ENCODE measurements at places on chromosomes 13 and 19. TPM values are rescaled to one million over a fixed set of nuclear protein-coding genes. Genes with fewer than 3 reads are reported as not detected.

The ZNF229 gene
- 4.6 TPM for total RNA-seq

DNA sequence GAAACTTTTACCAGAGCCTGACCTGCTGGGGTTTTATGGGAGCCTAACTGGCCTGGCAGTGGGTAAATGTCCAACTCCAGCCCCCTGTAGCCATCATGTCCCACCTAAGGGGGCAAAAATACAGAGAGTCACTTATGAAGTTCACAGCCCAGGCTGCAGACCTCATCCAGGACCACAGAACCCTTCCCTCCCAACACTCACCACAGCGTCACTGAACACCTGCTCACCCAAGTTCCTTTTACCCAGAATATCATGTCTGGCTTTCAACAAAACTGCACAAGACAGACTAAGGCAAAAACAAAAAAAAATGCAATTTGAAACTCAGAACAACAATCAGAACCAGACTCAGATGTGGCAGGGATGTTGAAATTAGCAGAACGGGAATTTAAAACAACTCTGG lies 6.4 kb downstream of the CEACAM3 start:
- no peaks in the 10 kb centered on the region for H3K27me3 ChIP-seq
- no peak overlapping the region for H3K4me3 ChIP-seq
- no peaks in the 10 kb centered on the region for H3K36me3 ChIP-seq
- H3K4me1 ChIP-seq, result no peaks in the 10 kb centered on the region

The HSH2D gene
- total RNA-seq, result 2.9 TPM

The ZNF317 gene
- 9.9 TPM for total RNA-seq

GRCh38 chr19:36331353-36332228 lies 47.4 kb downstream of the ZFP14 start:
- H3K4me1 ChIP-seq, result no peaks in the 10 kb centered on the region
- no peaks in the 10 kb centered on the region for H3K27me3 ChIP-seq
- DNase-seq, result peak; percentile 90
- H3K27ac ChIP-seq, result peak overlapping the region; percentile 56

The TNFRSF19 gene
- 1.5 TPM for total RNA-seq

- H3K36me3 ChIP-seq, result no peaks in the 10 kb centered on the region
- no peaks in the 10 kb centered on the region for H3K4me1 ChIP-seq
- no peak overlapping the region for H3K4me3 ChIP-seq
- H3K27me3 ChIP-seq, result no peaks in the 10 kb centered on the region
- DNase-seq, result no peak
Measured at GRCh38 chr19:51743405-51743804, 8.3 kb downstream of the FPR1 start.

GRCh38 chr13:33349986-33350826 lies 64.7 kb upstream of the STARD13 start:
- no peaks in the 10 kb centered on the region for H3K36me3 ChIP-seq
- H3K4me1 ChIP-seq, result no peaks in the 10 kb centered on the region
- no peaks in the 10 kb centered on the region for H3K27me3 ChIP-seq
- peak overlapping the region; percentile 63 for H3K27ac ChIP-seq
- DNase-seq, result peak; percentile 43

The RFPL4AL1 gene
- 0.33 TPM for total RNA-seq

DNA sequence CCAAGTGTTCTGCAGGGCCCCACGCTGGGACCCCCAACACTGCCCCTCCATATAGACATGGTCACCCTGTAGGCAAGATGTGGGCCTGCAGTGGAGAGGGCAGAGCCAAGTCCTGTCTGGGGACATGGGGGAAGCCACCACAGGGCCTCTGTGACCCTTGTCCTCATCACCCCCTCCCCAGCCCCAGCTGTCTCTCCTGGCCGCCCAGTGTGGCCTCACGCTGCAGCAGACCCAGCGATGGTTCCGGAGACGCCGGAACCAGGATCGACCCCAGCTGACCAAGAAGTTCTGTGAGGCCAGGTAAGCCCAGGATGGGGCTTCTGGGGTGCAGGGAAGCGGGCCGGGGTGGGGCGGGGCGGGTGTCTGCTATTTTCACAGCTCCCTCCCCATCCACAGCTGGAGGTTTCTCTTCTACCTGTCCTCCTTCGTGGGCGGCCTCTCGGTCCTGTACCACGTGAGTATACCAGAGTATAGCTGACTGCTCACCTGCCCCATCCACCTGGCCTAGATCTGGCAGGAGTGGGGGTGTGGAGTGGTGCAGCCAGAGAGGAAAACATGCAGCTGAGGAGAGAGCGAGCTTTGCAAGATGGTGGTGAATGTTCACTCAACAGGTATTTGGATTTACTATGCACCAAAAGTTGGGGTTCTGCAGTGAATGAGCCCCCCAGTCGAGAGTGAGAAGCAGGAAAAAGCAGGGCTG lies 46.4 kb downstream of the CERS4 start:
- H3K27me3 ChIP-seq, result no peaks in the 10 kb centered on the region
- peaks cover 2% of the 10 kb centered on the region for H3K4me1 ChIP-seq
- H3K4me3 ChIP-seq, result no peak overlapping the region
- H3K36me3 ChIP-seq, result peaks cover 2% of the 10 kb centered on the region

DNA sequence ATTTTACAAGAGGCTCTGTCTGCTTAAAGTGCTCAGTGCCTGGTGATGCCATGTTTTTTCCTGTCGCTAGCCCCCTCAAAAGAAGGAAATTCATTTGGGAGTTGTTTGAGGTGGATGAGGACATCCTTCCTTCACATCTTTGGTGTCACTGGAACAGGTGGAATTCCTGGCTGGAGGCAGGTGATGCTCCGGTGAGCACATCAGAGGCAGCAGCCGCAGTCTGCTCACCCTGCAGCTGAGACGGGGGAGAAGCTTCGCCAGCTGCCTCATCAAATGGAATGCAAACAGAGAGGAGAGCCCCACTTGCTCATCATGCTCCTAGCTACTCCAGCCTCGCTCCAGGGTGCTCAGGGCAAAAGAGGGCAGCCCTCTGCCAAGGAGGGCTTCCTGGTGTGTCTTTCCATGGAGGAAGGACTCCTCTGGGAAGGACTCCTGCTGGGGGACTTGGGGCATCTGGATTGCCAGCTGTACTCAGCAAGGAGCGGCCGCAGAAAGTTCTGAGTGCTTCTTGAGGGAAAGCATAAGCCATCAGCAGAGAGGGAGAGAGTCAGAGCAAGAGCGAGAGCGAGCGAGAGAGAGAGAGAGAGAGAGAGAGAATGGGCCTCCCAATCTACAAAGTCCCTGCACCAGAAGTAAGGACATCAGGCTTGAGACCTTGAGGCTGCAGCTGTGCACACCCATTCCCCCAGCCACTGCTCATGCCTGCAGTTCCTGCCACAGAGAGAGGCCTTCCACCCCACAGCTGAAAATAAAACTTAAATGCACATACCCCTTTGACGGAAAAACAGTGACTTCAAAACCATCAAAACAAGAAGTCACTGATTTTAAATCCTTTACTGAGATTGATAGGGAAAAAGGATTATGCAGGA lies 74.3 kb upstream of the UBL3 start:
- H3K4me1 ChIP-seq, result peaks cover 53% of the 10 kb centered on the region
- no peaks in the 10 kb centered on the region for H3K27me3 ChIP-seq
- H3K36me3 ChIP-seq, result no peaks in the 10 kb centered on the region
- no peak for DNase-seq
- peak overlapping the region; percentile 97 for H3K27ac ChIP-seq
- no peak overlapping the region for H3K4me3 ChIP-seq

DNA sequence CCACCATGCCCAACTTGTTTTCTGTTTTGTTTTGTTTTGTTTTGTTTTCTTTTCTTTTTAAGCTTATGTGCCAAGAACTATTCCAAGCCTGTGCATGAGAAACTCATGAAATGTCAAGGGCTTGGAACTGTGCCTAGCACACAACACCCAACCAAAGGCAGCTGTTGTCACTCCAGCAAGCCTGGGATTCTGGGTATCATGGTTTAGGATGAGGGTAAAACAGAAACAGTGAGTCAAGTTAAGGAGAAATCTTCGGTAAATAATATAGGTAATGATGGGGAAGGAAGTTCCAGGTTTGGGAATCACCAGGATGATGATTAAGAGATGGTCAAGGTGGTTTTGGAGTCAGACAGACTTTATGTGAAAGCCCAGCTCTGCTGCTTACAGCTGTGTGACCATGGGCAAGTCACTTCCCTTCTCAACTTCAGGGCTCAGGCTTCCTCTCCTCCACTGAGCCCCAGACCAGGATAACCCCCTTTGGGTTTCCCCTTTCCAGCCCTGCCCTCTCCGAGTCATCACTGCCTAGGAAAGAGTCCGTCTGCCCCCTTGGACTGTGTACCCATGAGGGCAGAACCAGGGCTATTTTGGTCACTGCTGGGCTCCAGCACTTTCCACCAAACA lies 5.0 kb downstream of the PVR start:
- peak overlapping the region; percentile 75 for H3K27ac ChIP-seq
- H3K4me1 ChIP-seq, result peaks cover 34% of the 10 kb centered on the region
- no peak for DNase-seq
- H3K4me3 ChIP-seq, result no peak overlapping the region
- peaks cover 41% of the 10 kb centered on the region for H3K36me3 ChIP-seq

GRCh38 chr19:15911599-15912235 lies 13.8 kb upstream of the CYP4F2 start:
- H3K27me3 ChIP-seq, result no peaks in the 10 kb centered on the region
- no peaks in the 10 kb centered on the region for H3K4me1 ChIP-seq
- no peak overlapping the region for H3K27ac ChIP-seq
- H3K36me3 ChIP-seq, result peaks cover 17% of the 10 kb centered on the region

DNA sequence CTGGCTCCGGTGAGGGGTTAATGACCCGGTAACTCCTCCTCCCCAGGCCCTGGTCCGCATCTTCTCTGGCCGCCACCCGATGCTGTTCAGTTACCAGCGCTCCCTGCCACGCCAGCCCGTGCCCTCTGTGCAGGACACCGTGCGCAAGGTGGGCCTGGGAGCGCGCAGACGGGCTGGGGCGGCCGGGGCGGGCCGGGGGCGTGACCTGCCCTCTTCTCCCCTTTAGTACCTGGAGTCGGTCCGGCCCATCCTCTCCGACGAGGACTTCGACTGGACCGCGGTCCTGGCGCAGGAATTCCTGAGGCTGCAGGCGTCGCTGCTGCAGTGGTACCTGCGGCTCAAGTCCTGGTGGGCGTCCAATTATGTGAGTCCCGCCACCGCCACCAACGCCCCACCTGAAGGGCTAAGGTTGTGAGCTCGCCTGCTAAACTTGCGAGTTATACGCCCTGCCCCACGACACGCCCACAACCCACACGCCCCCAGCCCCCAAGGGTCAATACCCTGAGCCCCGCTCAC lies 10.4 kb downstream of the CPT1C start:
- H3K36me3 ChIP-seq, result no peaks in the 10 kb centered on the region
- no peak overlapping the region for H3K27ac ChIP-seq
- DNase-seq, result no peak
- no peaks in the 10 kb centered on the region for H3K27me3 ChIP-seq
- H3K4me3 ChIP-seq, result no peak overlapping the region
- no peaks in the 10 kb centered on the region for H3K4me1 ChIP-seq

DNA sequence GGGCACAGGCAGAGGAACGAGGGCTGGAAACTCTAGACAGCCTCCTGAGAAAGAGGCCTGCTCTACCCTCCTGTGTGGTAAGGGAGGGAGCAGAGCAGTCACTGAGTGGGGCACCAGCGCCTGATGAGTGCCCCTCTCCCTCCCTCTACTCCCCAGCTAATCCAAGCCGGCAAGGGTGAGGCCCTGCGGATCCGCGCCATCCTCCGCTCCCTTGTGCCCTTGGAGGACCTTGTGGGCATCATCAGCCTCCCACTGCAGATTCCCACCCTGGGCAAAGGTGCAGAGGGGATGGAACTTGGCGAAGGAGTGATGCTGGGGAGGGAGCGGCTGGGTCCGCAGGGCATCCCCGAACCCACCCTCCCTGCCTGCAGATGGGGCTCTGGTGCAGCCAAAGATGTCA lies 67.0 kb downstream of the RYR1 start:
- H3K36me3 ChIP-seq, result no peaks in the 10 kb centered on the region
- no peak for DNase-seq
- no peaks in the 10 kb centered on the region for H3K27me3 ChIP-seq

The MBD3L3 gene
- not detected for total RNA-seq

DNA sequence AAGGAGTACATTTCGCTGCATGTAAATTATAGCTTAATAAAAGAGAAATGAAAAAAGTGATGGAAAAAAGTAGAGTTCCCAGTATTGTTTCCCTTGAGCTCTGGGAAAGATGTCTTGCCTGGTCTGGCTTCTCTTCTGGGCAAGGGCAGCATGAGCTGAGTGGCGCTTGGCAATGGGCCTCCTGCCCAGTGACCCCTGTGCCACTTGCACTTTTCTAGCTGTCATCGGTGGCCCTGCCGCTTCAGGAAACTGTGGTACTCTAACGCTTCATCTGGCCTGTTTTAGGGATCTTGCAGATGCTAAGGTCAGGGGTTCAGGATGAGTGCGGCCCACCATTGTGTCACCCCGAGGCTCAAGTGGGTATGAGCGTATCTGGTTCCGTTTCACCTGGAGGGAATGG lies 161.4 kb downstream of the MTUS2 start:
- no peaks in the 10 kb centered on the region for H3K27me3 ChIP-seq
- H3K36me3 ChIP-seq, result no peaks in the 10 kb centered on the region
- no peak overlapping the region for H3K27ac ChIP-seq
- no peak overlapping the region for H3K4me3 ChIP-seq
- peaks cover 28% of the 10 kb centered on the region for H3K4me1 ChIP-seq

The CCDC106 gene
- 3.6 TPM for total RNA-seq

GRCh38 chr19:48403606-48404005 lies 10.1 kb downstream of the GRIN2D start:
- H3K4me1 ChIP-seq, result peaks cover under 1% of the 10 kb centered on the region
- H3K36me3 ChIP-seq, result no peaks in the 10 kb centered on the region
- no peak for DNase-seq
- no peak overlapping the region for H3K4me3 ChIP-seq
- no peak overlapping the region for H3K27ac ChIP-seq

GRCh38 chr19:9877780-9878510 lies 42.8 kb downstream of the PIN1 start:
- no peak for DNase-seq
- H3K27ac ChIP-seq, result no peak overlapping the region
- H3K4me3 ChIP-seq, result no peak overlapping the region
- H3K27me3 ChIP-seq, result no peaks in the 10 kb centered on the region
- no peaks in the 10 kb centered on the region for H3K4me1 ChIP-seq

DNA sequence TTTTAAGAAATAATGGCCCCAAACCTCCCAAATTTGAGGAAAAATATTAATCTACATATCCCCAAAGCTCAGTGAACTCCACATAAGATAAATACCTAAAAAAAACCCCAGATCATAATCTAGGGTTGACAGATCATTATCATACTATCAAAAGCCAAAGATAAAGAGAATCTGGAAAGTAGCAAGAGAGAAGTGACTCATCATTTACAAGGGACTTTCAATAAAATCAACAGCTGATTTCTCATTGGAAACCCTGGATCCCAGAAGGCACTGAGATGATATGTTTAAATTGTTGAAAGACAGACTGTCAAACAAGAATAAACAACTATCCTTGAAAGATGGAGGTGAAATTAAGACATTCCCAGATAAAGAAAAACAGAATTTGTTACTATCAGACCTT lies 199.3 kb downstream of the KCNRG start:
- no peaks in the 10 kb centered on the region for H3K36me3 ChIP-seq
- H3K4me1 ChIP-seq, result no peaks in the 10 kb centered on the region
- DNase-seq, result no peak
- no peak overlapping the region for H3K4me3 ChIP-seq
- no peaks in the 10 kb centered on the region for H3K27me3 ChIP-seq
- H3K27ac ChIP-seq, result no peak overlapping the region

GRCh38 chr13:45718992-45719391 lies 16.9 kb downstream of the CBY2 start:
- H3K27me3 ChIP-seq, result no peaks in the 10 kb centered on the region
- no peaks in the 10 kb centered on the region for H3K4me1 ChIP-seq

GRCh38 chr13:89465366-89465765 lies 1794.2 kb downstream of the SLITRK5 start:
- no peak overlapping the region for H3K27ac ChIP-seq
- no peaks in the 10 kb centered on the region for H3K27me3 ChIP-seq
- H3K4me3 ChIP-seq, result no peak overlapping the region
- no peaks in the 10 kb centered on the region for H3K4me1 ChIP-seq

Data from liver (tissue), 10 donors.